ENCODE measurements at places on chromosomes 1 and 21.

DNA sequence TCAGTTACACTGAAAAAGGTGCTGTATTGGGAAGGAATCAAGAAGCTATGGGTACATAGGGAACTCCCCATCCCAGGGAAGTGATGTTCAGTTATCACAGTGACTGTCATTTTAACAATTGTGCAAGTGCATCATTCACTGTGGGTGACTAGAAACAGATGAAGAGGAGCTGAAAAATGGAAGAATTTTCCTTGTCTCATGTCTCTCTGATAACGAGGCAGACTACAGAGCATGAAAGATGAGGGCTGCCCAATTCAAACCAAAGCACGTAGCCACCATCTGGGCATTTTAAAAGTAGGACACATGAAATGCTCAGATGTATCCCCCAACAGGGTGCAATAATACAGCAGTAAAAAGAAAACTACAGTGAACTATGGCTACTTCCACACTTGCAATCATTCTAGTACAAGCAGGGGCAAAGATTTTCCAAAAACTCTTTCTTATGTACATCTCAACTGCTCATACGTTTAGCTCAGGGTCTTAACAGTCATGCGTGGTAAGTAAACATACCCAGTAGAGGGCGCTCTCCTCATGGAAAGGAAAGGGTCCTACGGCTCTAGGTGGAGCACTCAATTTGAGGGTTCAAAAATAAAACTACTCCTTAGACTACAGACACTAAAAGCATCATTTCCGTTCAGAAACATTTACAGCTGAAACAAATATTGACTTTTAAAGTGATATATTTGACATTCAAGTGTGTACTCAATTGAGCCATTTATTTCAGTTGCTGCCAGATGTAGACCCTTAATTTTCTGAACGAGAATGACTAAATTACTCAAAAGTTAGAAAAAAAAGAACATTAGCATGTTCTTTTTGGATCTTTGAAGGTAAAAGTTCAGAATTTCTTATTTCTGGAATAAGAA is 143.2 kb downstream of the KCTD3 start:
- DNase-seq = peak; percentile 2

GRCh38 chr21:46223217-46223616 is 5.4 kb downstream of the LSS start:
- DNase-seq = no peak

DNA sequence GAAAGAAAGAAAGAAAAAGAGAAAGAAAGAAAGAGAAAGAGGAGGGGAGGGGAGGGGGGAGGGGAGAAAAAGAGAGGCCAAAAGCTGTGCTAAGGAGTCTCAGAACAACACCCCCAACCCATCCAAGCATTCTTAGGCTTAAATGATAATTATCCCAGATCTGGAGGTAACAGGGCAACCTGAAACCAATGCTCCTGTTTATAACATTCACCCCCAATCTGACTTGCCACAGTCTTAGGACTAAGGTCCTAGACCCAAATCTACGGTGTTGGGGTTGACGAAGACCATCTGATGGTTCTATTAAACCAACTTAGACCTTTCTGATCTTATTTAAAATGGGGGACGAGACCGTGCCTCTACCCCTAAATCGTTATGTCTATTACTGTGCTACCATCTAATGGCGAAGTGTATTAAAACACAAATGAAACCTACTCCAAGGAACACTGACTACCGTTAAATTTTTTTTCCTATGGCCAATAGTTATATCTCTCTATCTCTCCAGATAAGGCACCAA is 119.3 kb upstream of the CDC42BPA start:
- DNase-seq = no peak

GRCh38 chr21:45975020-45975666 is 6.4 kb upstream of the COL6A1 start:
- no peak for DNase-seq

- DNase-seq = no peak
These were observed 21.2 kb upstream of the PRKACB start for GRCh38 chr1:84122780-84123382.

- no peak for DNase-seq
These were observed 3.0 kb upstream of the FBLIM1 start for GRCh38 chr1:15755646-15756040.

GRCh38 chr1:154798645-154799044 is 71.4 kb downstream of the KCNN3 start:
- no peak for DNase-seq

GRCh38 chr1:212283741-212284140 is 1.5 kb upstream of the PPP2R5A start:
- no peak for DNase-seq

- DNase-seq = no peak
These were observed 167.3 kb downstream of the ZZZ3 start for GRCh38 chr1:77514921-77515776.

DNA sequence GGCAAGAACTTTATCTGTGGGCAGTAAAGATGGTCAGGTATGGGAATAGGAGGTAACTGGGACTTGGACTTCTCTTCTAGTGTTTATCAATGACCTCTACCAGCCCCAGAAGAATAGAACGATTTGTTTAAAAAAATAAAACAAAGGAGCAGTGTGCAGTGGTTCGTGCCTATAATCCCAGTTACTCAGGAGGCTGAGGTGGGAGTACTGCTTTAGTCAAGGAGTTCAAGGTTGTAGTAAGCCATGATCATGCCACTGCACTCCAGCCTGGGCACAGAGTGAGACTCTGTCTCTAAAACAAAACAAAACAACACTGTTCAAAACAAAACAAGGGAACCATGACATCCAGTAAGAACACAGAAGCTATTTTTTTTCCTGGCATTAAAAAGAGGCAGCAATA is 4.3 kb downstream of the RNF19B start:
- DNase-seq = no peak

DNA sequence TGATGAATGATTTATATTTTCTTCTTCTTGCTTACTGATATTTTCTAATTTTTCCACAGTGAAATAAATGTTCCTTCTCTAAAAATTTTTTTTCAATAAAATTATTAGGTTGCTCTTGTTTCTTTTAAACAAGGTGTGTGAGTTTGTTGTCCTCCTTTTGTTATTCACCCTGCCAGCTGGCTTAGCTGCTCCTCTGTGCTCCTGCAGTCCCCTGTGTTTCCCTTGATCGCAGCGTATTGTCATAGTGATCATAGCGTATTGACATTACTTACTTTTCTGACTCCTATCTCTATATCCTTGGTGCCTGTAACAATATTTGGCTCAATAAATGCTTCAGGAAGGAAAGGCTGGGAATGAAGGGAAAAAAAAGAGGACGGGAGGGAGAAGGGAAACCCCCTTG is 24.9 kb upstream of the PODN start:
- DNase-seq = no peak

- no peak for DNase-seq
These were observed 95.3 kb upstream of the KCNE2 start for GRCh38 chr21:34268493-34268892.

GRCh38 chr1:53470155-53470554 is 11.0 kb downstream of the DMRTB1 start:
- DNase-seq = no peak

- DNase-seq = no peak
These were observed 24.1 kb downstream of the ETNK2 start for GRCh38 chr1:204127597-204128242.

- DNase-seq = no peak
These were observed 20.5 kb upstream of the XPR1 start for GRCh38 chr1:180611016-180611930.

- DNase-seq = no peak
These were observed 102.3 kb downstream of the DTL start for GRCh38 chr1:212137854-212138253.

- DNase-seq = no peak
These were observed 14.1 kb upstream of the FAM43B start for GRCh38 chr1:20538227-20538626.

DNA sequence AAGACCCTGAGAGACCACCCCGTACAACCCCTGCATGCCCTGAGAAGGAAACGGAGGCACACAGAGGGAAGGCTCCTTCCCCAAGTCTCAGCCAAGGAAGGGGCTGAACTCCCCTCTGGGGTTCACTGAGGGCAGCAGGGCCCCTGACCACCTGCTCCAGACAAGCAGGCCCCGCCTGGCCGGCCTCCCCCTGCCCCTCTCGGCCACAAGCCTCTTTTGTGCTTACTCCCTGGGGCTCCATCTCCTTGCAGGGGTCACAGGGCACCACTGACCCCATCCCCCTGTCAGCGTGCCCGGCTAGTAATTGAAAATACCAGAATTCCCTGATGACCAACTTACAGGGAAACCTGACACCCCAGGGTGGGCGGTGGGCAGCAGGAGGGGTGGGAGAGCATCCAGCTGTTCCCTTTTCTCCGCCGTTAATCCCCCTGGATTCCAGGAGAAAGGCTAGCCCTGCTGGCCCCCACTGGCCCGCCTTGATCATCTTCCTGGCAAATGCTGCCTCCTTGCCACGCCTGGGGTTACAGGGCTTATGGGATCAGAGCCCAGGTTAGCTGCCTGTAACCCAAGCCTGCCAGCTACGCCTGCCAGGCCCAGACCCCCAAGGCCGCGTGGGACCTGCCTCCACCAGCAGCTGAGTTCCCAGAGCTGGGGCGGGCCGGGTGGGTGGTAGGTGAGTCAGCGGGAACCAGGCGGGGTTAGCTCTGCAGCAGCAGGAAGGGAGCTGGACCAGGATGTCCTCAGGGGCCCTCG is 96.1 kb downstream of the LACTBL1 start:
- DNase-seq = no peak

GRCh38 chr1:23452011-23452411 is 27.5 kb upstream of the TCEA3 start:
- DNase-seq = no peak

- peak; percentile 63 for DNase-seq
These were observed 4.2 kb upstream of the IL19 start for GRCh38 chr1:206766251-206766856.

- no peak for DNase-seq
These were observed 38.4 kb downstream of the AHCTF1 start for GRCh38 chr1:246893191-246893939.

DNA sequence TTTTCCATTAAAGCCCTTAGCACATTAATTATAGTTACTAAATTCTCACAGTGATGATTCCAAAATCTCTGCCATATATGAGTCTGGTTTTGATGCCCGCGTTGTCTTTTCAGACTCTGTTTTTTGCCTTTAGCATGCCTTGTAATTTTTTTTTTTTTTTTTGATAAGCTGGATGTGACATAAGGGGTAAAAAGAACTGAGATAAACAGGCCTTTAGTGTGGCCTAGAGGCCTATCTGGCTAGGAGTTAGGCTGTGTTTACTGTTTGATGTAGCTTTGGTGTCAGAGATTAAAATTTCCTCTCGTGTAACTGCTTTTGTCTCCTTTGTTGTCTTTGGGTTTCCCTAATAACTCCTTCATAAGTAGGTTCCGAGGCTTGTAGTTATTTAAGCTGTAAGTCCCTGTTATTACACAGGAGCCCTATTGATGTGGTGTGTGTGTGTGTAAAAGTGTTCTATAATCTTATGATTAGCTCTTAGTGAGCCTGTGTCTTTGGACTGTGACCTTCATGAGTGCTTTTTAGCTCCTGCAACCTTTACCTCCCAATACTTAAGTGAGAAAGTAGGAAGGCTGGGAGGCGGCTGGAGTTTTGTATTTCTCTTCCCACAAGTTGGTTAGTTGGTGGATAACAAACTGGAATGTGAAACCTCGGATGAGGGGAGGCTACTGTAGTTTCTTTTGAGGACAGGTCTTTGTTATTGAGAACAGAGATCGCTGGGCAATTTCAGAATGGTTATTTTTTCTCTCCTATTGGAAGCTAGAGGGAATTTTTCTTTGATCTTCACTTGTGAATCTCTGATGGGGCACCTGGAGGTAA is 19.3 kb downstream of the HS2ST1 start:
- DNase-seq = no peak

DNA sequence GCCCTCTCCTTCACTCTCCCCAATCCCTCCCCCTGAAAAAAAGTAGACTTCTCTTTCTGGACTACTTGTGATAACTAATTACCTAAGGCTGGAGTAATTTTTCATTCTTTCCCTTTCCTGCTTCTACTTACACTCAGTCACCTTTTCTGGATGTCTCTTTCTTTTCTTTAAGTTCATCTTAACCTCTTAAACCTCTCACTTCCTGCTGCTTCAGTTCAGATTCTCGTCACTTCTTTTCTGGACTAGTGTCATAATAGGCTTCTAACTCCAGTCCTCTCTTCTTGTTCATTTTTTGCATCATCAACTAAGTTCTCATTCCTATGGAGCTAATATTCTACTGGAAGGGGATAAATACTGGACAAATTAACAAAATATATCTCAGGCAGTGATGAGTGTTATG is 75.4 kb downstream of the LRRC53 start:
- no peak for DNase-seq

DNA sequence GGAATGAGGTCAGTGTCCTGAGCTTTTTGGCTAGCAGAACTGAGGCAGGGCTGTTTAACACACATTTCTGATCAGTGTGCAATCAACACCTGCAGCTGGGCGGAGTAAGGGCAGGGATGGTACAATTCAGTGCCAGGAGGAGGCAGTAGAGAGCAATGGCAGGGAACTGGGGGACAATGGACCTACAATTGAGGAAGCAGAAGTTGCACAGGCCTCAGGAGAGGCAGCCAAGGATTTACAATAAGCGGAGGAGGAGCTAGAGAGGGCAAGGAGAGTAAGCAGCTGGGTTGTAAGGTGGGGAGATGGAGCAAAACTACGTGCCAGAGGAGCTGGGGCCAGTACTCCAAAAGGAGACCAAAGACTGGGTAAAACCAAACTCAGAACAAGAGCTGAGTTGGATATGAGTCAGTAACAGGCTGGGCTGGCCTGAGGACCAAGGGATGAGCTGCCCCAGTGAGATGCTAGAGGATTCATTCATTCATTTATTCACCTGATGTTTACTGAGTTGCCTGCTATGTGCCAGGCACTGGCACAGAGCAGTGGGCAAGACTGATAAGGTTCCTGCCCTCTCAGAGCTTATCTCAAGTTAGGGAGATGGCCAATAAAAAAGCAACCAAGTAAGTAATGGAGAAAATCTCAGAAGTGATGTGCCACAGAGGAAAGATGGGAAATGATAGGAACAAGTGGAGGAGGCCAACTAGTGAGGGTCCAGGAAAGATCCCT is 10.4 kb upstream of the GALE start:
- peak; percentile 64 for DNase-seq

DNA sequence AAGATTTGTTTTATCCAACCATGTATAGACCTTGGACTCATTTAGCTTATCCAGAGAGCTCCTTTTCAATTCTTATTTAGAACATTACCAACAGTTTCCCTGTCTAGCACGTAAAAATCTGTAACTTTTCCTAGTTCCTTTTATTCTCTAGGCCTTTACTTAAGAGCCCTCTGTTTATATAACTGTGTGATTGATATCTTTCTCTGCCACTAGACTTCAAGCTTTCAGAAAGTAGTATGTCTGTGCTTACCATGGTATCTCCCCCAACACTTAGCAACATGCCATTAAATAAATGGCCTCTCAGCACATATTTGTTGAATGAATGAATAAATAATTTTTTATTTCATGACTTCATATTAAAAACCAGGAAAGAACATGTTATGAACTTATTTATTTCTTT is 209.4 kb downstream of the PTPRC start:
- DNase-seq = no peak

Data from stimulated activated naive B cell treated with anti-CD40 and anti-IgM and Interleukin-4, amounts not matched to agents 10 μg/mL and 1 μg/mL and 100 μg/mL, for 72 hours (primary cell).